ENCODE measurements at places on chromosomes 3 and 15. TPM values are rescaled to one million over a fixed set of nuclear protein-coding genes. Genes with fewer than 3 reads are reported as not detected.

DNA sequence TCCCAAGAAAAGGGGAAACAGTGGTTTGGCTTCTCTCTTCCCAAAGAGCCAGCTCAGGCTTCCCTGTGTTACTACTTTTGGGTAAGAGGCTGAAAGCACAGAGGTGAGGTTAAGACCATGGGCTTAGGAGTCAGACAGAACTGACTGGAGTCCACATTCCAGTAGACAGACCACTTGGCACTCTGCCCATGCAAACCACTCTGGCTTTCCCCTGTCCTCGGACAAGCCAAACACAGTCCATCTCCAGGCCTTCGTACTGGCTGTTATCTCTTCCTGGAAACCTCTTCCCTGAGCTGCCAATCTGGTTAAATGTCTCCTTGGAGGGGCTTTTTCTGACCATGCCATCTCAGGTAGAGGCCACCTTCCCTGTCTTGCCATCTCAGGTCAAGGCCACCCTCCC is 53.1 kb upstream of the FAM3D start:
- no peaks in the 10 kb centered on the region for H3K36me3 ChIP-seq
- no peaks in the 10 kb centered on the region for H3K27me3 ChIP-seq
- no peak overlapping the region for H3K27ac ChIP-seq
- no peak overlapping the region for H3K4me3 ChIP-seq

DNA sequence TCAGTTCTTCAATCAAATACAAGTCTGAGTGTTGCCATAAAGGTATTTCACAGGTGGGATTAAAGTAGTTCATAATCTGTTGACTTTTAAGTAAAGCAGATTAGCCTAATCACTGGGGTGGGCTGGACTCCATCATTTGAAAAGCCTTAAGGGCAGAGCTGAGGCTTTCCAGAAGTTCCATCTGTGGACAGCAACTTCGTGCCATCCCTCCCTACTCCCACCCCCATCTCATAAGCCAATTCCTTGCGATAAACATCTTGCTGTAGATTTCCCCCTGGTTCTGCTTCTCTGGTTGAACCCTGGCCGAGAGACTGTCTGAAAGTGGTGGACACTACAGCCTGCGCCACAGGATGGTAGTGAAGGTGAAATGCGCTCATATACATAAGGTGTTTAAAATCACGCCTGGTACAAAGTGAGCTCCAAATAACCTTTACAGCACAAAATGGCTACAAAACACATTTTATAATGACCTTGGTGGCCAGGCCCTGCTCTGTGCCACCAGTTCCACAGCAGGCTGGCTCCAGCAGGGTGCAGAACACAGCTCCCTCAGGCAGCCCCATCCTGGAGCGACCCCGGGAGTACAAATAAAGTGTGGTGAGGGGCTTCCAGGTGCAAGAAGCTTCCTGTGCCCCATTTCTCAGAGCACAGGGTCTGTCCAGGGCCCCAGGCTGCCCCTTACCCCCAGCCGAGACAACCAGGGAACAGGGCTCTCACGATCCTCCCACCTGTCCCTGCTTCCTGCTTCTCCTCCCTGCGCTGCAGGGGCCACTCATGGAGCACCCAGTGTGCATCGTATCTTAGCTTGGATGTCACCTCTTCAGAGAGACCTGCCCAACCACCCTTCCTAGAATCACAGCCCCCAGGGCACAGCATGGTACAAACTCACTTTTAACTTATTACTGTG is 25.8 kb upstream of the GATA2 start:
- no peak overlapping the region for H3K4me3 ChIP-seq
- H3K36me3 ChIP-seq: peaks cover 2% of the 10 kb centered on the region

GRCh38 chr15:62644889-62645742 is 397.4 kb upstream of the TPM1 start:
- H3K27ac ChIP-seq: no peak overlapping the region
- no peaks in the 10 kb centered on the region for H3K36me3 ChIP-seq
- DNase-seq: no peak
- no peak overlapping the region for H3K4me3 ChIP-seq
- H3K4me1 ChIP-seq: peaks cover 4% of the 10 kb centered on the region

- peaks cover 22% of the 10 kb centered on the region for H3K4me1 ChIP-seq
- peak overlapping the region; percentile 15 for H3K4me3 ChIP-seq
- H3K27me3 ChIP-seq: no peaks in the 10 kb centered on the region
These were observed 122.4 kb downstream of the RAP2B start for GRCh38 chr3:153284282-153284938.

The IL20RB gene
- 1.9 TPM for total RNA-seq

- H3K27me3 ChIP-seq: peaks cover 13% of the 10 kb centered on the region
- no peak for DNase-seq
- H3K27ac ChIP-seq: no peak overlapping the region
- H3K4me3 ChIP-seq: no peak overlapping the region
- no peaks in the 10 kb centered on the region for H3K4me1 ChIP-seq
These were observed 100.5 kb downstream of the ABHD5 start for GRCh38 chr3:43791246-43791645.

GRCh38 chr15:37791693-37792092 is 142.7 kb upstream of the TMCO5A start:
- no peaks in the 10 kb centered on the region for H3K27me3 ChIP-seq
- no peak for DNase-seq
- no peaks in the 10 kb centered on the region for H3K4me1 ChIP-seq
- H3K27ac ChIP-seq: no peak overlapping the region

DNA sequence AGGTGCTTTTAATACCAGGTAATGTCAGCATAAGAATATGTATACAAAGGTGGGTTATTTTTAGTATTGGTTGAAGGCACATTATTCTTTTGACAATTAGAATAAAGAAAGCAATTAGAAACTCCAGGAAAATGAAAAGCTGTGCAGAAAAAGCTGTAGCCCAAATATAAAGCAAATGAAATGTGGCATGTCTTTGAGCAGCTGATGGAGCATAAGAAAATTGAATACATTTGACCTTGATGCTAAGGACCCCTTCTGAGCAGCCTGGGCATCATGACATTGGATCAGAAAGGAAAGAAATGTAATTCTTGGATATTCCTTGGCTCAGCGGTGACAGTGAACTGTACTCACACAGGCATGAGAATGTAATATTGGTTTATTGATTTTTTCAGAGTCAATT is 8.0 kb upstream of the ISLR start:
- DNase-seq: no peak
- peaks cover 15% of the 10 kb centered on the region for H3K27me3 ChIP-seq
- H3K4me1 ChIP-seq: no peaks in the 10 kb centered on the region
- no peak overlapping the region for H3K27ac ChIP-seq
- no peaks in the 10 kb centered on the region for H3K36me3 ChIP-seq

DNA sequence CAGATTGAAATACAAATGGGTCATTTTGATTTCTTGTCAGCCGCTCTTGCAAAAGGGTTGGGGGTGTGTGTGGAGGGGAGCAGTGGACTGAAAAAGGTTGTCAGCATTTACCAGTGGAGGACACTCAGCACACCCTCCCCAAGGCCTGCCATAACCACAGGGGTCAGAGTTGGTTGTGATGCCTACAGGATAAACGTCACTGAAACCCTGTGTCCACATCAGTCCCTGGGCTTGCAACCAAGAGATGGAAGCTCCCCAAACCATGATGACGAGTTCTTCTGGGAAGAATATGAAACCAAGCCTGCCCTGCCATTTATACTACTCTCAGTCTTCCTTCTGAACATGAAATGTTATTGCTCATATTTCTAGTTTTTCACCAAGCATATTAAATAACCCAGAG is 54.0 kb upstream of the UMPS start:
- no peak overlapping the region for H3K27ac ChIP-seq
- H3K36me3 ChIP-seq: peaks cover 25% of the 10 kb centered on the region
- peaks cover 10% of the 10 kb centered on the region for H3K4me1 ChIP-seq
- no peak for DNase-seq
- no peak overlapping the region for H3K4me3 ChIP-seq

The GASK1A gene
- not detected for total RNA-seq

DNA sequence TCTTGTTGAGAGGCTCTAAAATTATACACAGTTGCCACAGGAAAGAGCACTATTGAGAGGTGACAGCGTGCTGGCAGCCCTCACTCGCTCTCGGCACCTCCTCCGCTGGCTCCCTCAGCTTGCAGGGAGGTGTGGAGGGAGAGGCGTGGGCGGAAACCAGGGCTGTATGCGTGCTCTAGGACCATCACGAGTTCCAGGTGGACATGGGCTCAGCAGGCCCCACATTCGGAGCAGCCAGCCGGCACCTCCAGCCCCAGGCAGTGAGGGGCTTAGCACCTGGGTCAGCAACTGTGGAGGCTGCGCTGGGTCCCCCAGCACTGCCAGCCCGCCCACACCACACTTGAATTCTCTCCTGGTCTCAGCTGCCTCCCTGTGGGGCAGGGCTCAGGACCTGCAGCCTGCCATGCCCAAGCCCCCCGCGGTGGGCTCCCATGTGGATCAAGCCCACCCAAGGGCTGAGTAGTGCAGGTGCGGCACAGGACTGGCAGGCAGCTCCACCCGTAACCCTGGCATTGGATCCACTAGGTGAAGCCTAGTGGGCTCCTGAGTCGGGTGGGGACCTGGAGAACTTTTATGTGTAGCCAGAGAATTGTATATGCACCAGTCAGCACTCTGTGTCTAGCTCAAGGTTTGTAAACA is 460.6 kb upstream of the ALCAM start:
- no peaks in the 10 kb centered on the region for H3K4me1 ChIP-seq
- no peaks in the 10 kb centered on the region for H3K27me3 ChIP-seq
- no peak for DNase-seq
- H3K27ac ChIP-seq: no peak overlapping the region
- H3K4me3 ChIP-seq: no peak overlapping the region
- no peaks in the 10 kb centered on the region for H3K36me3 ChIP-seq

- H3K4me1 ChIP-seq: peaks cover 2% of the 10 kb centered on the region
- DNase-seq: no peak
- no peaks in the 10 kb centered on the region for H3K27me3 ChIP-seq
- no peaks in the 10 kb centered on the region for H3K36me3 ChIP-seq
- H3K27ac ChIP-seq: no peak overlapping the region
These were observed 9.7 kb downstream of the ITIH4 start for GRCh38 chr3:52820736-52821135.

- H3K27ac ChIP-seq: peak overlapping the region; percentile 87
- H3K36me3 ChIP-seq: peaks cover 7% of the 10 kb centered on the region
- H3K27me3 ChIP-seq: no peaks in the 10 kb centered on the region
- H3K4me1 ChIP-seq: peaks cover 45% of the 10 kb centered on the region
These were observed 13.2 kb downstream of the CCR5 start for GRCh38 chr3:46383951-46384330.

- H3K4me3 ChIP-seq: no peak overlapping the region
- H3K27me3 ChIP-seq: peaks cover 11% of the 10 kb centered on the region
- no peak overlapping the region for H3K27ac ChIP-seq
- peaks cover 17% of the 10 kb centered on the region for H3K4me1 ChIP-seq
These were observed 44.4 kb downstream of the ITGA11 start for GRCh38 chr15:68387381-68388143.

The MCTP2 gene
- total RNA-seq: 28.5 TPM

The SIDT1 gene
- 50.6 TPM for total RNA-seq

DNA sequence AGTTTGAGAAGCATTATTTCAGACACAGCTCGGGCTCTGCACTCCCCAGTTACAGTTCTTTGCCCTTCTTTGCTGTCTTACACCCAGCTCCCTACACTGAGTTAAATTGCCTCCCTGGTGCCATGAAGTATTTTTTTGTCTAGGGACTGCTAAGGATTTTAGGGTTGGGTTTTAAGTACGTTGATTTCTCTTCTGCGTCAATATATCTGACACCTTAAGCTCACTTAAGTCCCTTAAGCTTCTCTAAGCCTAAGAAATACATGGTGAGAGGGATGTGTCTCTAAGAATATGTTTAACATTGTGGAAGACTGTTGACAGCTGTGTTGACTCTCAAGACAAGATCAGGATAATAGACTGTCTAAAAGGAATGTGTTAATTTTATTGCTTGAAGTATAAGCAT is 400.5 kb downstream of the PTPRG start:
- H3K4me1 ChIP-seq: no peaks in the 10 kb centered on the region
- no peaks in the 10 kb centered on the region for H3K27me3 ChIP-seq
- H3K27ac ChIP-seq: no peak overlapping the region
- H3K36me3 ChIP-seq: no peaks in the 10 kb centered on the region
- no peak for DNase-seq

DNA sequence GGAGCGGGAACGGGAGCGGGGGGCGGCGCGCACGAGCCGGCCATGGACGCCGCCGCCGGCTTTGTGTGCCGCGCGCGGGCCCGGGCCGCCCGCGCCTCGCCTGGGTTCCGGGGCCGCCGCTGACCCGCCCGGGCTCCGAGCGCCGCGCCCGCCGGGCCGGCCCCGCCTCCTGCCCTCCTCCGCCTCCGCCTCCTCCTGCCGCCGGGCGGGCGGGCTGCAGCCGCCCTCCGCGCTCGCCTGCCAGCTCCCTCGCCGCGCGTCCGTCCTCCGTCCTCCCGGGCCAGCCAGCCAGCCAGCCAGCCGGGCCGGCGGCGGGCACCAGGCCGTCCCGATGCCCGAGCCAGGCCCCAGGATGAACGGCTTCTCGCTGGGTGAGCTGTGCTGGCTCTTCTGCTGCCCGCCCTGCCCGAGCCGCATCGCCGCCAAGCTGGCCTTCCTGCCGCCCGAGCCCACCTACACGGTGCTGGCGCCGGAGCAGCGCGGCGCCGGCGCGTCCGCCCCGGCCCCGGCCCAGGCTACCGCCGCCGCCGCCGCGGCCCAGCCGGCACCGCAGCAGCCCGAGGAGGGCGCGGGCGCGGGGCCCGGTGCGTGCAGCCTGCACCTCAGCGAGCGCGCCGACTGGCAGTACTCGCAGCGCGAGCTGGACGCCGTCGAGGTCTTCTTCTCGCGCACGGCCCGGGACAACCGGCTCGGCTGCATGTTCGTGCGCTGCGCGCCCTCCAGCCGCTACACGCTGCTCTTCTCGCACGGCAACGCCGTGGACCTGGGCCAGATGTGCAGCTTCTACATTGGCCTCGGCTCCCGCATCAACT is at the start of gene ABHD17C:
TSS of gene ABHD17C (plus strand) at position 212 of the 812 bp plus-strand sequence. CDS start at position 332, 120 bp downstream.
- peak within 1 kb of the TSS; percentile 68 for H3K27ac ChIP-seq
- peaks cover 3% of the 10 kb centered on the region for H3K36me3 ChIP-seq
- H3K4me1 ChIP-seq: peaks cover 11% of the 10 kb centered on the region
- peak; percentile 69 for DNase-seq

DNA sequence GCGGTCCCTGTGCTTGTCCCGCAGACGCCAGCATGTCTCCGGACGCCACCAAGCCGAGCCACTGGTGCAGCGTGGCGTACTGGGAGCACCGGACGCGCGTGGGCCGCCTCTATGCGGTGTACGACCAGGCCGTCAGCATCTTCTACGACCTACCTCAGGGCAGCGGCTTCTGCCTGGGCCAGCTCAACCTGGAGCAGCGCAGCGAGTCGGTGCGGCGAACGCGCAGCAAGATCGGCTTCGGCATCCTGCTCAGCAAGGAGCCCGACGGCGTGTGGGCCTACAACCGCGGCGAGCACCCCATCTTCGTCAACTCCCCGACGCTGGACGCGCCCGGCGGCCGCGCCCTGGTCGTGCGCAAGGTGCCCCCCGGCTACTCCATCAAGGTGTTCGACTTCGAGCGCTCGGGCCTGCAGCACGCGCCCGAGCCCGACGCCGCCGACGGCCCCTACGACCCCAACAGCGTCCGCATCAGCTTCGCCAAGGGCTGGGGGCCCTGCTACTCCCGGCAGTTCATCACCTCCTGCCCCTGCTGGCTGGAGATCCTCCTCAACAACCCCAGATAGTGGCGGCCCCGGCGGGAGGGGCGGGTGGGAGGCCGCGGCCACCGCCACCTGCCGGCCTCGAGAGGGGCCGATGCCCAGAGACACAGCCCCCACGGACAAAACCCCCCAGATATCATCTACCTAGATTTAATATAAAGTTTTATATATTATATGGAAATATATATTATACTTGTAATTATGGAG is 79.1 kb downstream of the SMAD6 start:
- no peaks in the 10 kb centered on the region for H3K27me3 ChIP-seq
- no peaks in the 10 kb centered on the region for H3K36me3 ChIP-seq
- H3K27ac ChIP-seq: no peak overlapping the region
- H3K4me1 ChIP-seq: no peaks in the 10 kb centered on the region
- DNase-seq: no peak

The NRG4 gene
- not detected for total RNA-seq

The LRTM1 gene
- not detected for total RNA-seq
